ENCODE measurements at places on chromosomes 2 and 18.
A peak's percentile ranks its signal among the peaks of the same experiment; 100 is the strongest.

GRCh38 chr2:71742953-71743601, 289.7 kb downstream of the DYSF start:
- DNase-seq: no peak

- DNase-seq: no peak
Observed at GRCh38 chr2:100408104-100408503, 9.4 kb downstream of the CHST10 start.

DNA sequence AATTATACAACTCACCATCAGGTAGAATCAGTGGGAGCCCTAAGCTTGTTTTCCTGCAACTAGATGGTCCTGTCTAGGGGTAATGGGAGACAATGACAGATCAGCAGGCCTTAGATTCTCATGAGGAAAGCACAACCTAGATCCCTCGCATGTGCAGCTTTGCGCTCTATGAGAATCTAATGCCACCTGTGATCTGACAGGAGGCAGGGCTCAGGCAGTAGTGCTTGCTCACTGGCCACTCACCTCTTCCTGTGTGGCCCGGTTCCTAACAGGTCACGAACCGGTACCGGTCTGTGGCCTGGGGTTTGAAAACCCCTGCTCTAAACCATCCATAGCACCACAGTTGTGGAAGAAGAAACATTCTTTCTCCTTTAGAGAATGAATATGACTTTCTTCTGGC, 242.8 kb upstream of the CXCR4 start:
- DNase-seq: no peak

DNA sequence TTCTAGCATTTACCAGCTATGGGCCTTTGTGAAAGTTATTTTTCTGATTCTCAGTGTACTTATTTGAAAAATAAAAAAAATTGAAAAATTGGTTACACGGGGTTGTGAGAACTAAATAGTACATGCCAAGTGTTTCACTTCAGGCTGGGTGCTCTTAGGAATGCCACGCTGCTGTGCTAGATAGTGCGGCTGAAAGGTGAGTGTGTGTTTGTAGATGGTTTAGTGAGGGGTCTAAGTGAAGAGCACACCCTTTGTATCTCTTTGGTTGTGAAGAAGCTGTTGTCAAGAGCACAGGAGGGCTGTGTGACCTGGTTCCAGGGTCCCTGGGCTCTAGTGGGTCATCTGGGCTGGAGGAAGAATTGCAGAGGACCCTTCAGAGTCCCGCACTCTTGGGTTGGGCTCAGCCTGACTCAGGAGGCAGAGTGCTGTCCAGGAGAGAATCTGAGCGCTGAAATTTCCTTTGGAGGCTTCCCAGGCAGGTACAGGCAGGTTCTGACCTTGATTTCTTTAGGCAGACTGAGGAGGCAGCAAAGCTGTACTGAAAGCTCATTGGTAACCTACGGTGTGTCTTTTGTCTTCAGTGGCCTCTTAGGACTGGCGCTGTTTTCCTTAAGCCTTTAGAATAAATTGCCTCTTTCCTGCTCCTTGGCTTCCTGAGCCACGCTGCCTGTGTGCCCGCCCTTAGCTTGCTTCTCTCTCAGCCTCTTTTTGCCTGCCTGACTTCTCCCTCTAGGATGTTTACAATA, 44.4 kb downstream of the MAP4K4 start:
- no peak for DNase-seq

DNA sequence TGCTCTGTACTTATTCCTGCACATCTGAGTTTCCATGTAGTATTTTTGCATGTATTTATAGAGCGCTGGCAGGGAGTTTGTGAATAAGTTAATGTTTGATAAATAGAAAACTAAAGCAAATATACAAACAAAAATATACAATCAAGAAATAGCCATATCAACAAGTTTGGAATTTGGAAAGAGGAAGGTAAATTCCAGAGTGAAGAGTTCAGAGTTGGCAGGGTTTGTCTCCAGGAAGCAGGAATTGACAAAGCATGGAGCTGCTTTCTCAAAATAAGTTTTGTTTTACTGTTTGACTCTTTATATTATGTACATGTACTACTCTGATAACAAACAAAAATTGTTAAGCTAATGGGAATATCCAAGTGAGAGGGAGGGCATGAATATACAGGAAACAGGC, 80.3 kb downstream of the SPOPL start:
- no peak for DNase-seq

- peak; percentile 95 for DNase-seq
Observed at GRCh38 chr2:86195055-86195807, at the start of gene IMMT. TSS of gene IMMT (minus strand) at chr2:86195462. CDS start at chr2:86195382, 80 bp downstream.

- no peak for DNase-seq
Observed at GRCh38 chr2:53821810-53822209, 35.0 kb downstream of the ERLEC1 start.

- no peak for DNase-seq
Observed at GRCh38 chr18:50786864-50787263, 33.0 kb downstream of the MRO start.

GRCh38 chr2:75459565-75460310, 101.0 kb downstream of the EVA1A start:
- no peak for DNase-seq

DNA sequence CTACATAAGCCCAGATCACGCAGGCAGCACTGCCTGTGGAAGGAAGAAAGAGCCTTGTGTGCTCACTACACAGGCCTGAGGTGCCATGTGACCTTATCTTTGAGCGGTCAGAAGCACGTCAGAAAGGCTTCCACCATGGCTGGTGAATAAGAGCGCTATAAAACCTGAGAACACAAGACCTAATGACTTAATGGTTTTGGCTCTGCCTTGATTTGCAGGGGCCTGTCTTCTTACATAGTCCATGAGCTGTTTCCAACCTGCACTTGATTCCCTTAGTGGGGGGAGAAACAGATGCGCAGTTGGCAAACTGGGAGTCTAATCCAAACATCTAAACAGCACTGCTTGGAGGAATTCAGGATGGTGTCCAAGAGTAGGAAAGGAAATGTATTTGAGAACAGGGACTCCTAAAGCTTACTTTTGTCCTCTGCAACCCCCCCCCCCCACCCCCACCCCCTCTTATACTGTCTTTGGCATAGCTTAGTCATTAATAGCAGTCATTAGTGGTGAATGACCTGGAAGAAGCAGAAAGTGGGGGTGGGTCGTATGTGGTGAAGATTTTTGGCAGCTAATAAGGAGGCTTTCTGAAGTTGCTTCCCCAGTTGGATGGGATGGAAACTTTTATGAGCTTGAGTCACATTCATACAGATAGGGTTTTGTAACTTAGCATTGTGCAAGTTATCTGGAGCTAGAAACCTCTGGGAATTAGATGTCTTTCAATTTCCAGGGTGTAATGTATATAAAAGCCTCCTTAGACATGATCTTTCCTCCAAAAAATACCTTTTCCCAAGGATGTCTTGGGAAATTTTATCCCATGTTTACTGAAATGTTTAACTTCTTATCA, 454.1 kb downstream of the MEIS1 start:
- no peak for DNase-seq

DNA sequence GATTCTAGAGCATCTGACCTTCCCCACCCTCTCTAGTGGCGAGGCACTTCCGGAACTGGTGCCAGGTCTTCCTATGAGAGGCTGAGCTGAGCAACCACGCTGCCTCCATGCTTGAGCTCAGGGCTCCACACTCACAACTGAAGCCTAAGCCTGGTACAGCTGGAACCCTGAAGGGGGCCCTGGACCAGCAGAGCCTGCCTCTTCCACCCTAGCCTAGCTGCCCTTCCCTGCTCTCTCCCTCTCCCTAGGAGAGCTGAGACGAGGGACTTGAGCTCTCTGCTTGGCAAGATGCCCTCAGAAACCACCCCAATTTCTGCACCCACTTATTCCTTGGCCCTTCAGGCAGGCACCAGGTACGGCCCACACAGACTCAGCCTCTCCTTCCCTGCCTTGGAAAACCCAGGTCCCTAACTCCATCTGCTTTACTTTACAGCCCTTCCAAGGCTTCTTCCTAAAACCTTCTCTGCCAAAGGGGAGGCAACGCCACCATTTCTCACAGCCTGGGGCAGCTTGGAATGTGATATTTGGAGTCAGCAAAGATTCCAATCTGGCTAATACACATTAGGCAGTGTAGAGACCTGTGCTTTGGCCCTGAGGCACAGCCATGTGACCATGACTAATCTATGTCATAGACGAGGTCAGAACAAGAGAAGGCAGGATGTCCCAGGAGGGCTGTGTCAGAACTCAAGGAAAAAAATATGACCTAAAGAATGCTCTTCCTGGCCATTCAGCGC, 18.8 kb downstream of the COX7A2L start:
- no peak for DNase-seq

DNA sequence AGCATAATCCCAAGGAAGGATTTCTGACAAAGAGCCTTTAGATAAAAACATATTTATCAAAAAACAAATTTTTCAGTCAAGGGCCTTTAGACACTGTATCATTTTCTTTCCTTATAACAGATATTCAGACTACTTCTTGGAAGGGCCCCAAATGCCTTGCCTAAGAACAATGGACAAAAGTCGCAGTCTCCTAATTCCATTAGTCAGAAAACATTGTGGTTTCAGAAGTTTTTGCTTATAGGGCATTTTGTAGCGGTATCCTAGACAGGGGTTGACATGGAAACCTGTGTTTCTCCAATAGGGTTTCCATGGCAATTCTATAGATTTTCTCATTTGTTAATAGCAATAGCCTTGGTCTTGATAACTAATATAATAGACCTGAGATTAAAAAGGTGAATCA, 36.7 kb upstream of the AGPS start:
- no peak for DNase-seq

GRCh38 chr2:99613980-99614379, 124.2 kb upstream of the REV1 start:
- no peak for DNase-seq

- DNase-seq: no peak
Observed at GRCh38 chr2:238853721-238854120, 5.8 kb downstream of the TWIST2 start.

DNA sequence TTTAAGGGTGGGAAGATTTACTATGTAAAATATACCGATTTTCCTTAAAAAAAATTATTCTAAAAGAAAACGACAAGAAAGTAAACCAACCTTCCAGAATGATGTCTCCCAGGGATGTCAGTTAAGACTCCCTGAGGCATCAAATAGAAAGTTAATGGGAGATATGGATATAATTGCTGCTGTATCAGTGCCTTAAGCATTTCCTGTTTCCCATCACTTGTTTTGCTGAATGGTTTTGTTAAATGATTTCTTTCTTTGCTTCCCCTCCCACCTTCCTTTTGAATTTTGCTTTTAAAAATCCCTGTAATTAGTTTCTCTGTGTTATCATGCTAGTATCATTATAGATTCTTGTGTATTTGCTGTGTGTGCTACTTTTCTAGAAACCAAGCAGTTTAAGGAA, 154.3 kb upstream of the CWC22 start:
- no peak for DNase-seq

- no peak for DNase-seq
Observed at GRCh38 chr2:6770006-6770405, 95.7 kb downstream of the CMPK2 start.

GRCh38 chr18:73639788-73640187, 507.8 kb downstream of the FBXO15 start:
- DNase-seq: no peak

DNA sequence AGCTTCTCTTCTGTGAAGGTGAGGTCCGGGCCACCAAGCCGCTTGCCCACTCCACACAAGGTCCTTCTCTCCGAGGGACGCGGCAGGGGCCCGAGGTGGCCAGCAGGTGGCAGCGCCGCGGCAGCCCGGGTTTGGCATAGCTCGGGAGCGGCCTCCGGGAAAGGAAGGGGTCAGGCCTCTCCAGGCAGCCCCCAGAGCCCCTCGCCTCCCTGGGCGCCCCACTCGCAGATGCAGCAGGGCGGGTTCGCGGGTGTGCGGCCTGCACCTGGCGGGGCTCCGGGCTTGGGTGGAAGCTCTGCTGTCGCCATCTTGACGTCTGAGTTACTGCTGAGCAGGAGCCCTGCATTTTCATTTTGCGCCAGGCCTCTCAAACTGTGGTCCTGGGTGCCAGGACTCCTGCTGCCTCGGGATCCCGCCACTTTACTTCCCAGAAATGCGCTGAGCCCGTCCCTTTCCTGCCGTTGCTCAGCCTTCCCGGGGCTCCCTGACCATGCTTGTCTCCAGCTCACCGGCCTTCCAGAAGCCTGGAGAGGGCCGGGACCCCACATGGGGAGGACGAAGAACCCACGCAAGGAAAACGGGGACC, 18.6 kb upstream of the NCL start:
- DNase-seq: peak; percentile 67

GRCh38 chr18:37403788-37404187, 161.8 kb downstream of the CELF4 start:
- no peak for DNase-seq

DNA sequence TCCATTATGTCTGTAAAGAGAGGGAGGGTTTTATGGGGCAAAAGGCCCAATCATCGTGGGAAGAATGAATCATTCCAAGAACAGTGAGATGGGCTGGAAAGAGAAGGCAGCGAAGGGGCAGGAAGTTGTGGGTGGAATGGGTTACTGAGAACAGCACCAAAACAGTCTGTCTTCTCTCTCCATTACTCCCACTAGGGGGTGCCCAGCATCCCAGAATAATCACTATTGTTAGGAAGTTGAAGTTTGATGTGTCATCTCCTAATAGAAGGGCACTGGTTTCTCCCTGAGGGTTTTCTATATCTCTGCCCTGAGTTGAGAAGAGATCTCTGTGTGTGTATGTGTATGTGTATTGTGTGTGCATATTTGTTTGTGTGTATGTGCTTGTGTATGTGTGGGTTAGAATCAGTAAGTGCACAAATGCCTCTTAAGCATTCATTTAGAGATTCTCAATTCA, 76.6 kb upstream of the MAP4K3 start:
- DNase-seq: no peak

DNA sequence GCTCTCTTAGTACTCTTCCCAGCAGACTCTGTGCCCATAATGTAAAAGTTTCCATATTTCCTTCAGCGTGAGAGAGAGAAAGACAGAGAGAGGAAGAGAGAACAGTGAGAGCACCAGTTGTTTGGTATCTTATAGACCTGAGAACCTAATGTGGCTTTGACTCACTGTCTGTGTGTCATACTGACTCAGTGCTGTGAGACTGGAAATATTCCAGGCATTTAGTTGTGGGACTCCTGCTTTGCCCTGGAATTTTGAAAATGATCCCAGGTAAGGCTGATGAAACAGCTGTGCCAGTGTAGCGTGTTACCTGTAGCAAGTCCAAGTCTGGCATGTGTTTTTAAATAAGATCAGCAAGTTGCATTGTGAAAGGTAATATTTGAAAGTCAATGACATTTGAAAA, 87.9 kb upstream of the KCNH7 start:
- no peak for DNase-seq

DNA sequence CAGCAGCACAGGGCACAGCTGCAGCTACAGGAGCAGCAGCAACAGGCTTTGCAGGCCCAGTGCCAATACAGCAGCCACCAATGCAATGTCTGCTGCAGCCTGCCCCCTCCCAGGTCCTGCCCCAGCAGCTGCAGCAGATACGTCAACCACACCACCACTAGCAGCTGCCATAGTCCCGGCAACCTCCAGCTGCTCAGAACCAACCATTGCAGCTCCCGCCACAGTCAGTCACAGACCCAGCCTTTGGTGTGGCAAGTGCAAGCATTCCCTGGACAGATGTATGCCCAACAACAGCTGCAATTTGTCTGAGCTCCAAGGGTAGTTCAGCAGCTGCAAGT, 53.3 kb upstream of the TUBA3E start:
- DNase-seq: no peak

GRCh38 chr18:67232406-67232805, 284.1 kb downstream of the DSEL start:
- DNase-seq: no peak

GRCh38 chr2:205902900-205903237, 183.1 kb downstream of the INO80D start:
- no peak for DNase-seq

Measured in NCI-H510A (cell line).